Lower lobe of right lung (tissue), 2 donors: ENCODE measurements at places on chromosomes 11 and 22. TPM values are rescaled to one million over a fixed set of nuclear protein-coding genes. Genes with fewer than 3 reads are reported as not detected.

PIK3C2A gene
- total RNA-seq = 71.6 TPM

TIMP3 gene
- 390 TPM for total RNA-seq

DNA sequence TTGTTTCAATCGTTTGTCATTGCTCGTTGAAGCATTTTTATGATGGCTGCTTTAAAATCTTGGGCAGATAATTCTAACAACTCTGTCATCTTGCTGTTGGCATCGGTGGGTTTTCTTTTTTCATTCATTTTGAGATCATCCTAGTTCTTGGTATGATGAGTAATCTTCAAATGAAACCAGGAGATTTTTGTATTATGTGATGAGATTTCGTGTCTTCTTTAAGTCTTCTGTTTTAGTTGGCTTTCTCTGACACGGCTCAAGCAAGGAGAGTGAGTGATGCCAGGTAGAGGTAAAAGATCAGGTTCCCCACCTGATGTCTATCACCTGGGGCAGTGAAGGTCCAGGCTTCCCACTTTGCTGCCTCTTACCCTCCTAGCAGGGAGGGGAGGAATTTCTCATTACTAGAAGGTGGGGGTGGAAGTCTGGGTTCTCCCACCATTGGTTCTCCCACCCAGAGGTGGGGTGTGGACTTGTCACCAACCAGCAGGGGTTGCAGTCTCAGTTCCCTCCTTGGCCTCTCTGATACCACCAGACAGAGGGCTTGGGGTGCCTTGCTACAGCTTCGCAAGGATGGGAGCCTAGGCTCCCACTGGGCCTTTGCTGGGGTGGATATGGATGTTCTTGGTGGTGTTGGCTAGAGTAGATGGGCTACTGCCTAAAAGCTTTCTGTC is 12.9 kb downstream of the CDC45 start:
- no peak for DNase-seq

POU2F3 gene
- 4.6 TPM for total RNA-seq

PKP3 gene
- 23.1 TPM for total RNA-seq

SBF1 gene
- total RNA-seq = 59.0 TPM

GRM5 gene
- 0.21 TPM for total RNA-seq

- DNase-seq = no peak
These were observed 91.1 kb downstream of the STIM1 start for GRCh38 chr11:3946455-3947017.

GRCh38 chr11:7851391-7851790 is 54.6 kb upstream of the OR5P2 start:
- DNase-seq = no peak

NPAS4 gene
- not detected for total RNA-seq

- no peak for DNase-seq
These were observed 78.8 kb upstream of the TOP3B start for GRCh38 chr22:22061085-22062077.

DNA sequence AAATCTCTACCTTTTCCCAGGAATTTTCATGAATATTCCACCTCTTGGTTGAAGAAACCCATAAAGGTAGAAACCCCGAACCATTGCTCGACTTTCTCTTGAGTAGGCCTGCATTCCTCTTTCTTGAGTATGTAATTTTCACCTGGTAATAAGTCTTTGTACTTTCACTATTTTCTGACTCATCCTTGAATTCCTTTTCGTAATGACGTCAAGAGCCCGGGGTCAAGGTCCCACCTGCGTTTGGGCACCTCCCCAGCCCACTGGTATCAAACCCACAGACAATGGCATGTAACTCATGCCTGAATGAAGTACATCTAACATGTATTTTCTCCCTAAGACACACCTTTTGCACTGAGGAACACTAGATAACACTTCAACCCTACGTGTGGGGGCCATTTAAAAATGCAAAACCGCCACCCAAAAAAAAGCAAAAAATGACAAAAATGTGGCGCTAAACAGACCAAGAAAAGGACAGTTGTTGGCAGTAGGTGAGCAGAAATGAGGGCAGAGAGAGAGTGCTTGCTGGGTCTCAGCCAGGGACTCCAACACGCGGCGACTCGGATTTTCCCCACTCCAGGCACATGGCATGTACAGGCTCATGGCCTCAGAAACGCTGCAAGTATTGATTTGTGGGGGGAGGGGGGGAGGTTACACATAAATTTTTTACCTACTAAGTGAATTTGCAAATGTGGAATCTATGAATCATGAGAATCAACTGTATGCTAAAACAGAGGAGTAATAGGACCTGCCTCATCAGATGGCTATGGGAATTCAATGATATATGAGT is 4.1 kb upstream of the C11orf24 start:
- peak; percentile 10 for DNase-seq

TMEM138 gene
- total RNA-seq = 38.9 TPM

INS gene
- not detected for total RNA-seq

- DNase-seq = no peak
These were observed 11.7 kb upstream of the MRGPRE start for GRCh38 chr11:3243880-3244279.
